ENCODE measurements at places on chromosomes 2 and 18.

GRCh38 chr2:187078297-187078696 is 229.3 kb upstream of the ZSWIM2 start:
- DNase-seq = no peak

- DNase-seq = no peak
These were observed 422.7 kb upstream of the TNP1 start for GRCh38 chr2:217282531-217282930.

- no peak for DNase-seq
These were observed 189.6 kb upstream of the RMP24 start for GRCh38 chr18:35782926-35783325.

DNA sequence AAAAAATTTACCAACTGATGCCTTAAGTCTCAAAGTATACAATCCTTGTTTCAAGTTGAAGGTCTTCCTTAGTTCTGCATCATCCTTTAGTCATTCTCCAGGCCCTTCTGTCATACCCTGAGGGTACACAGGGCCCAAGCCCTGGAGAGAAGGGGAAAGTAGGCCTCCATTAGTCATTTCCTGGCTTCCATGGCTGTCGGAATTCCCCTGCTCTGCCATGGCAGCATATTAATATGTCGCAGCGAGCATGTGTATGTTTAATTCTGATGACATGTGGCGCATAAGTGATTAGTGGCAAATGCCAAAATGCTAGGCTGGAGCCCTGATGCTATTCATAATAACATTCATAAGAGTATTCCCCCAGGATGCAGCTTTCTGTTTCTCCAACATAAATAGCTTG is 22.1 kb downstream of the GPR39 start:
- no peak for DNase-seq

DNA sequence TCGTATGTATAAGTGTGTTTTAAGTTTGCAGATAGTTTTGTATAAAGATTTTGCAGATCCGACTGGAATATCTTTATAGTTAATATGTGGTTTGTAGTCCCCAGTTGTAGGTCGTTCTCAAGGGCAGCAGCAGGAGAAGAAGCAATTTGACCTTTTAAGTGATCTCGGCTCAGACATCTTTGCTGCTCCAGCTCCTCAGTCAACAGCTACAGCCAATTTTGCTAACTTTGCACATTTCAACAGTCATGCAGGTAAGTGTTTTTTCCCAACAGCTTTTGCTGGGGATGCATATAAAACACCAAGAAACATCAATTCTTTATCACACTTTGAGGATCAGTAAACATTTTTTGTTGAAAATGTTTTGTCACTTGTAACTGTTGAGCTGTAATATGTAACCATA is 52.7 kb downstream of the AGFG1 start:
- DNase-seq = no peak

GRCh38 chr2:233976690-233977294 is 59.6 kb downstream of the TRPM8 start:
- DNase-seq = no peak

DNA sequence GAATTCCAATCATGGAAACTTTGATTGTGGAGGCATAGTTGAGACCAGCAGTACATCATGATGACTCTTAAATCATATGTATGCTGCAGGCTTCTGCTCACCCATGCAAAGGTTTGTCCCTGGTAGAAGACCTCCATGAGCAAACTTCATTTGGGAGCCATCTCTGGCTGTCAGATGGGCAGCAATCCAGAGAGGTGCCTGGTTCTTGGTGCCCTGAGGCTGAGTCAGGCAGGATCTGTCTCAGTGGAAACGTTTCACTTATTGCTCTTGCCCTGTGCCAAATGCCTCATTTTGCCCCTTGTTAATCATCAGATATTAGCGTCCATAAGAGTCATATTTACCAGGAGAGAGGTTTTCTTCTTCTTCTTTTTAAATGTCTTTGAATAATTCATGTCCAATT is 151.5 kb upstream of the CELF4 start:
- DNase-seq = no peak

- no peak for DNase-seq
These were observed 137.9 kb upstream of the ZC3H15 start for GRCh38 chr2:186348200-186348599.

DNA sequence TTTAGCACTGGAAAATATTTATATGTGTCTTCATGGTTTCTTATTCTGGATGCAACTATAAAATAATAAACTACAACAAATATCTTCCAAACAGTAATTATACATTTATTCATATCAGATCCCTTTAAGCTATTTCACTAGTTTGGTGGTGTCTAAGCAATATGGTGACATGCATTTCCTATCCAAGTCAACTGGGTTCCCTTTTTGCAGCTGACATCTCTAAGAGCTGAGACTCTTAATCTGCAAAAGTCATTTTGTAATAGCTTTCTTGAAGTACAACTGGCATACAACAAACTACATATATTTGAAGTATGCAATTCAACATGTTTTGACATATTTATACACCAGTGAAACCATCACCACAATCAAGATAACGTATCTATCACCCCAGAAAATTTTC is 59.9 kb upstream of the SLC1A4 start:
- DNase-seq = no peak

- no peak for DNase-seq
These were observed 36.9 kb downstream of the NCKAP5 start for GRCh38 chr2:133531382-133531781.

DNA sequence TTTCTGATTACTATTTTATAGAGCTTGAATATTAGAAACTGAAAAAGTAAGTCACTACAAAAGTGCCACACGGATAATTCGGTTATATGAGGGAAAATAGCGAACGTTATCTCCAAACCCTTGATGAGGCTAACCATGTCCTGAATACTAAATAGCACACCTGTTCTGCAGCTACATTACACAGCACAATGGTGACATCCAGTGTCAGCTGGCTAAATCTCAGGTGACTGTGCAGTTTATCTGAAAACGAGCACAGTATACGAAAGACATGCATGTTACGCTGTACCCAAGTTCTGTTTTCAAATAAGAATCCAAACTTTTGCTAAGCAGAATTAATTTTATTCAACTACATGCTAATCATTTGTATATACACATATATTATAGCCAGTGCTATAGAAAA is 9.0 kb downstream of the CCDC68 start:
- no peak for DNase-seq

- no peak for DNase-seq
These were observed 25.3 kb downstream of the BABAM2 start for GRCh38 chr2:27915874-27916273.

GRCh38 chr18:59873641-59874040 is 26.2 kb upstream of the PMAIP1 start:
- DNase-seq = no peak

DNA sequence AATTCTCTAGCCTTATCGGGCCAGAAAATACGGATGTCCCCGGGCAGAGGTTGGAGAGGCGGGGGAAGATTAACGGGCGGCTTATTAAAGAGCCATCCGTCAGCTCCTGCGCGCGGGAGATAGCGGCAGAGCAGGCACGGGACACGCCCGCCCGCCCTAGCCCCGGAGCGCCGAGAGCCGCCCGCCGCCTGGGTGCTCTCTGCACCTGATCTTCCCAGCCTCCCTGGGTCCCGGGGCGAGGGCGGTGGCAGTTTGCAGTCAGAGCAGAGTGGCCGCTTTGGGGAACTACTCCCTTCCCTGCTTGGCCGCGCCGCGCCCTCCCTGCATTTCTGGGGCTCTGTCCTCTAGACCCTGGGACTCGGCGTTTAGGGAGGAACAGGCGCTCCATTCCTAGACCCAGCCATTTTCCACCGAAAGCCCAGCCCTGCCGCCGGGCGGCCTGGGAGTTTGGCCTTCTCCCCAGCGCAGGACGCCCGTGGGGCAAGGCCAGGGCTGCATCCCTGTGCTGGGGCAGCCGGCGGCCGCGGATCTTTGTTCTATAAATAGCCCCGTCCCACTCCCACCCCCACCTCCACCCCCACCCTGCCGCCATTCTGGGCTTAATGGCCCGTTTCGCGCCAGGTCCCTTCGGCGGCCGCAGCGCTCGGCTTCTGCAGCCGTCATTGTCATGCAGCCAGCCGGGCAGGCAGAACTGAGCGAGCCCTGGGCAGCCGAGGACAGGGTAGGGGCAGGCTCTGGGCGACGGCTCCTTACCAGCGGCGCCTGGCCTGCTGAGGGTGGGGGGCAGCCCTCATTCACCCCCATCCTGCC is 6.6 kb downstream of the GAD1 start:
- DNase-seq = no peak

DNA sequence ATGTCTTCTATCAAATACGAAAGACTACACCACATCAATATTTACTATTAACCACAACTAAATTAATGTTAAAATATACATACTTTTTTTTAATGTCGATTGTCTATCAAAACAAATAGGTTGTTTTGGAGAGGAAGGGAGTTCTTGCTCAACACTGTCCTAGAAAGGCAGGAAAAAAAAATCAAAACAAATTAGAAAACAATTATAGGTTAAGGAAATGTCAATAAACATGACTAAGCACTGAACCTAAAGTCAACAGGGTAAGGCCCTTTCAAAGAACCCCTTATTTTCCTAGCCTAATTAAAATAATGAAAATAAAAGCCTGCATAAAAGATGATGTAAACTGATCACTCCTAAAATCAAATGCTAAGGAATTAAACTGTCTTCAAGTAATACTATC is 2.8 kb downstream of the CEP76 start:
- no peak for DNase-seq

GRCh38 chr2:179939259-179939658 is 67.8 kb downstream of the CWC22 start:
- no peak for DNase-seq

- no peak for DNase-seq
These were observed 9.7 kb upstream of the TEKT4 start for GRCh38 chr2:94861308-94862152.

- no peak for DNase-seq
These were observed 98.2 kb downstream of the ZBTB7C start for GRCh38 chr18:48310999-48311398.

- no peak for DNase-seq
These were observed 16.4 kb upstream of the STARD7 start for GRCh38 chr2:96225016-96225533.

DNA sequence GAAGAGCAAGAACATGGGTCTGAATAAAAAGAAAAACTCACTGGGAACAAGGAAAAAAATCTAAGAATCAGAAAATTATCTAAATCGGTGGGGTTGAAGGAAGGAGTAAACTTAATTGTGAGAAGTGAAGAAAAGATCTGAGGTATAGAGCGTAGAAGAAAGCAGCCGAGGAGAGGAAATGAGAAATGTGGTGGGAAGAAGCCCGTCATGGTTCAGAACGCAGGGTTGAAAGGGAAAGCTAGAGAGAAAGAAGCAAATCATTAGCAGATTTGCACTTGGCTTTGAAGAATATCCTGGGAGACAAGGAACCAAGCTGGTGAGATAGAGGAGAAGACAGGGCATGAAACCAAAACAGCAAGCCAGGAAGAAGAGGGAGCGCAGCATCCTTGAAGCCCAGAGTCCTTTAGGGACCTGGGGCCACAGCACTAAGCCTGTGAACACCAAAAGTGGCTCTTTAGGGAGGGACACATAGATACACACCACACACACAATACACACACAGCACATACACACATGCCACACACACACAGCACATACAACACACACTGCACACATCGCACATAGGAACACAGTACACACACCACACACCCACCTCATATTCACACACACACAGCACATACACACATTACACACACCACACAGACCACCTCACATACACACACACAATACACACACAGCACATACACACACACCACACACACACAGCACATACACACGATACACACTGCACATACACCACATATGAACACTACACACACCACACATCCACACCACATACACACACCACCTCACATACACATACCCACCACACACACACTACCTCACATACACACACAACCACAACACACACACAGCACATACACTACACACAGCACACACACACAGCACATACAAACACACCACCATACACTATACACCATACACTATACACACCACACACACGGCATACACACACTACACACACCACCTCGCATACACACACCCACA is 274.6 kb downstream of the ETAA1 start:
- no peak for DNase-seq

- no peak for DNase-seq
These were observed 409.6 kb upstream of the TMEFF2 start for GRCh38 chr2:192604295-192604694.

DNA sequence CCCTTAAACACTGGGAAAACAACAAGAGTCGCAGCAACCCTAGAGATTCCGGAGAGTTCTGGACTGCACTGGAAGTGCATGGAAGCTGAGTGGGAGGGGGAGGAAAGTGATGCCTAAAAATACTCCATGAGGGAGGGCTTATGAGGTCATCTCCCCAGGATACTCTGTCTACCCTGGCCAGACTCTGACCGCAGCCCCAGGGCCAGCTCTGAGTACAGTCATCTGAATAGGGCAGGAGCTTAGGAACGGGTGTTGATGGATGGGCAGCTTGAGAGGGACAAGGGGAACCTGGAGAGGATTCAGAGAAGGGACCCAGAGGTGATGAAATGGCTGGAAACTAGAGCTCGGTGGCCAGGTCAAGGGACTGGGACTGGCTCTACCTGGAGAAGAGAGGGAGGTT is 79.3 kb upstream of the IGFBP5 start:
- no peak for DNase-seq

DNA sequence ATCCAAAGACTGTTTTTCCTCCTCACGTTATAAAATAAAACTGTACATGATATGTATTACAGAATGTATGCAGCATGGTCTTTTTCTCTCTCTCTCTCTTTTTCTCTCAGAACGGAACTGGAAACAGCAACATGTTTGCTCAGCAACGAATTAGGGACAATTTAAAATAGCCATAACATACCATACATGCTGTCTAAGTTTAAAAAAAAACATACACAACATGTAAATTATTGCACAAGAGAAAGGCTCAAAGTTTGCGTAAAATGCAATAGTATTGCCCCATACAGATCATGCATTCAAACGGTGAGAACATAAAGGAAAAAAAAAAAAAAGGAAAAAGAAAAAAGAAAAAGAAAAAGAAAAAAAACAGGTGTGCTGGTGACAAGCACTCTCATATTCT is 93.6 kb downstream of the BCL11A start:
- DNase-seq = no peak

DNA sequence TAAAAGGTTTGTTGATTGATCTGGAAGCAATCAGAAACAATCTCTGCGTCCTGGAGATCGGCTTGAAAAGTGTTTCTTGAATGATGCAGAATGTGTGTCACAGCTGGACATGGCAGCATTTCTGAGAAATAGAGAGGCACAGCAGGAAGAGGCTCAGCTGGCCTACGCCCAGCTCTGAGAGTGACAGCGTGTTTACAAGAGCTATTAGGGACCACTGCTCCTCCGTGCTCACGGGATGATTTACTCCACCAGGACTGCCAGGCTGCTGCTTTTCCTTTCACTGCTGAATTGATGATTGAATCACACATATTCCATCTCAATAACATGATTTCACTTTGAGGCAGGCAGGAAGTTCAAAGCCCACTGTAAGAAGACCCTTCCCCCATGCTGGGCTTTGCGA is 62.8 kb downstream of the GALNT14 start:
- no peak for DNase-seq

- no peak for DNase-seq
These were observed 64.0 kb upstream of the STK39 start for GRCh38 chr2:168311261-168311910.

DNA sequence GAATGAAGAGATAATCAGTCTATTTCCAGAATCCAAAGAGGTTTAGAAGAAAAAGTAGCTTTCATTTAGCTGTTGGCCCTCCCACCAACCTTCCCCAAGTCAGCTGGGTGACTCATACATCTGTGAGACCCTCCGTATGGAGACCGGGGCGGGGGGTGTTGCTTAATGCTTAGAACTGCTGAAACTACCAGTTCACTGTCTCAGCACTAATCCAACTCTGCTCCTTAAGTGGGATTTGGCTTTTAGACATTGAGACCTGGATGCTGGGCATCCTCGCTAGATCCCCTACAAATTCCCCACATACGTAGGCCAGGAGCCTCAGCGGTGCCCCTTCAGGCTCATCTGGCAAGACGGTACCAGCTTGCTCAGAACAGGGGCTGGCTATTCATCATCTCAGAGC is at the start of gene SAG:
Gene SAG, plus strand, starts transcription at position 252 of the 400 bp plus-strand sequence. CDS start 1,374 bp downstream, outside the sequence.
- no peak for DNase-seq

Measured in stimulated activated CD8-positive, alpha-beta memory T cell treated with anti-CD3 and anti-CD28 coated beads, Interleukin-15, amount 100 ng/mL, for 24 hours (primary cell).